ENCODE measurements at places on chromosomes 3 and 15. TPM values are rescaled to one million over a fixed set of nuclear protein-coding genes. Genes with fewer than 3 reads are reported as not detected.

SLC2A2 gene
- not detected for total RNA-seq

BTLA gene
- total RNA-seq: 0.23 TPM

METTL6 gene
- 82.4 TPM for total RNA-seq

THOC7 gene
- total RNA-seq: 43.4 TPM

CHST2 gene
- 55.8 TPM for total RNA-seq

SOX14 gene
- 1.4 TPM for total RNA-seq

ZWILCH gene
- 31.8 TPM for total RNA-seq

PRSS50 gene
- total RNA-seq: not detected

ZNF860 gene
- total RNA-seq: 6.7 TPM

ANXA2 gene
- 53.1 TPM for total RNA-seq

DNAJC19 gene
- 51.9 TPM for total RNA-seq

SPINK8 gene
- total RNA-seq: not detected

CYP1A1 gene
- total RNA-seq: 0.23 TPM

TMEM89 gene
- total RNA-seq: not detected
